Activated naive CD8-positive, alpha-beta T cell treated with anti-CD3 and anti-CD28 coated beads, Interleukin-2, amount 10 ng/mL, durations not matched to agents 7 days and 5 days (primary cell): ENCODE measurements at places on chromosomes 12 and 14. TPM values are rescaled to one million over a fixed set of nuclear protein-coding genes. Genes with fewer than 3 reads are reported as not detected.

DNA sequence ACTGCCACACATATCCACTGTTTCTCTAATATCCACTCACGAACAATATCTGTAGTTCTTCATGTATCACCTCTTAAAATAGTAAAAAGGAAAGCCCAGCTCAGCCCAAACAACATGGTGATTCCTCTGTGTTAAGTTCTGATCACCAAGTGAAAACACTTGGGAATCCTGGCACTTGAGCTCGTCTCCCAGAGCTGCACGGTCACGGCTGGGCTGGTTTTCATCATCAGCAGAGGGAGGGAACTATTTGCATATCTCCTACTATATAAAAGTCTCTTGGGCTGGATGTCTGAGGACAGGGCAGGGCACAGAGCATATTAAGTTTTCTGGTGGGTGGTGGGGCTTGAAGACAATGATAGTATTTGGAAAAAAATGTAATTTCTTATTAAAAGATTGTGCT lies 870.6 kb downstream of the TMEM121 start:
- peaks cover 29% of the 10 kb centered on the region for H3K4me1 ChIP-seq
- peaks cover 8% of the 10 kb centered on the region for H3K27me3 ChIP-seq
- no peak for DNase-seq
- H3K27ac ChIP-seq = peak overlapping the region; percentile 35
- H3K36me3 ChIP-seq = peaks cover 1% of the 10 kb centered on the region

DNA sequence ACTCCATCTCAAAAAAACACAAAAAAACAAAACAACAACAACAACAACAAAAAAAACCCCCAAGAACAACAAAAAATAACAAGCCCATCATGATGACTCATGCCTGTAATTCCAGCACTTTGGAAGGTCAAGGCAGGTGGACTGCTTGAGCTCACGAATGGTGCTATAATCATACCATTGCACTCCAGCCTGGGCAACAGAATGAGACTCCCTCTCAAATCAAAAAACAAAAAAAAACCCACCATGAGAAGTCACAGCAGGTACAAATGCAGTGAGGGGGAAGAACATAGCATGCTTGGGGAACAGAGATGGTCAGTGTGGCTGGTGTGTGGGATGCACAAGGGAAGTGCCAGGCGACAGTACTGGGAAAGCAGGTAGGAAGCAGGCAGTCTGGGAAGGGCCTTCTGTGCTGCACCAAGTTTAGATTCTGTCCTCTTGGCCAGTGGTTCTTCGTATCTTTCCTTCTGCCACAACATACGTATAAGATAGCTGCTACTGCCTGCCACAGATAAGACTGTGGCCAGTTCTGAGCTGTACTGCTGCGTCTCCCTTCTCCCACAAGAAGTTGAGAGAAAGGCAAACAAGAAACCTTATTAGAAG lies 28.0 kb downstream of the ATG14 start:
- H3K36me3 ChIP-seq = peaks cover 11% of the 10 kb centered on the region
- H3K4me1 ChIP-seq = peaks cover 13% of the 10 kb centered on the region
- no peaks in the 10 kb centered on the region for H3K27me3 ChIP-seq
- H3K4me3 ChIP-seq = no peak overlapping the region
- no peak overlapping the region for H3K27ac ChIP-seq

Gene EPYC
- not detected for total RNA-seq

DNA sequence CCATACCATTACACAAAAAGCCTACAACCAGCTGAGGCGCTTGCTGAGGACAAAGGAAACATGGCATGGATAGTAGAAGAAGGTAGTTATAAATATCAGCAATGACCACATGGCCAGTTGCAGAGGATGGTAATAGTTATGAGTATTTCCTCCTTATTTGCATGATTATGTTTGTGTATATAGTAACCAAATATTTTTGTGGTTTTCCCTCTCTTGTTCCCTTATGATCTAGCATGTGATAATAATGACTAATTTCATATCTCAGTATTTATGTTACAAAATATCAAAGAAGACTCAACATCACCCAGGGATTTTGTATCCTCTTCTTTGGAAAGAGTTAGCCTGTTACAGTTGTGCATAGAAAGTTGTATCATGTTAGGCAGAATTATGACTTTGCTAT lies 13.5 kb upstream of the CATSPERB start:
- no peak overlapping the region for H3K27ac ChIP-seq
- no peak overlapping the region for H3K4me3 ChIP-seq
- no peak for DNase-seq
- H3K36me3 ChIP-seq = peaks cover 3% of the 10 kb centered on the region

Gene PRH2
- not detected for total RNA-seq

Gene KRT78
- total RNA-seq = not detected

DNA sequence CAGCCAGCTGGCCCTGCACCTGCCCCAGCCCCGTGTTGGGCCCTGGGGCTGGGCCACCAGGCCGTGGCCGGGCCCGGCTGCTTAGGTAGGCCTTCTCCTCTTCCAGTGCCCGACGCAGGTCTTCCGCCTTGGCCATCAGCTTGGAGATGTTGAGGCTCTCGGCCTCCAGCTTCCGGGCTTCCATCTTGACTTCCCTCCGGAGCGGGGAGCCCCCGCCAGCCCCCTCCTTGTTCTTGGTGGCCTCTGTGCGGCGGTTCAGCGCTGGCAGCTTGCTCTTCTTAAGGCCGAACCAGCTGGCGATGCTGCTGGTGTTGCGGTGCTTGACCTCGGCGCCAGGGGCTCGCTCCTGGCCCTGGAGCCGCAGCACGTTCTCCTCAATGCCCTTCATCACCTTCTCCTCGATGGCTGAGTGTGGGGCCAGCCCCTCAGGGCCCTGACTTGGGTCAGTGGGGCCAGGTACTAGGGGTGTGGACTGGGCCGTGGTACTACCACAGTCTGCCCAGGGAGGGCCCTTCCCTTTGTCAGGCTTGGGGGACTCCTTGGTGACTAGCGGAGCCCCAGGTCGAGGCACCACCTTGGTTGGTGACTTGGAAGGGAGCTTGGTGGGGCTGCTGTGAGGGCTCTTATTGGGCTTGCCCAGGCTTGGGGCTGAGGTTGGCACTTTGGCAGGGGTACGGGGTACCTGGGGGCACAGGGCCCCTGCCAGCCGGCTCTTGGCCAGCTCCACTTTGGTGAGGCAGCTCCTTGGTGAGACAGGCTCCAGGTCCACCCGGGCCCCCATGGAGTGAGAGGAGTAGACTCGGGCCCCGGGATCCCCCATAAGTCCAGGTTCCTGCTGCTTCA lies 33.2 kb downstream of the NCKAP5L start:
- H3K4me1 ChIP-seq = no peaks in the 10 kb centered on the region
- H3K4me3 ChIP-seq = no peak overlapping the region
- H3K27ac ChIP-seq = no peak overlapping the region
- H3K36me3 ChIP-seq = no peaks in the 10 kb centered on the region

Gene IGFBP6
- 2.3 TPM for total RNA-seq

Gene CFAP251
- 1.4 TPM for total RNA-seq
